RPMI7951 (cell line): ENCODE measurements at places on chromosomes 1 and 21. TPM values are rescaled to one million over a fixed set of nuclear protein-coding genes. Genes with fewer than 3 reads are reported as not detected.

DNA sequence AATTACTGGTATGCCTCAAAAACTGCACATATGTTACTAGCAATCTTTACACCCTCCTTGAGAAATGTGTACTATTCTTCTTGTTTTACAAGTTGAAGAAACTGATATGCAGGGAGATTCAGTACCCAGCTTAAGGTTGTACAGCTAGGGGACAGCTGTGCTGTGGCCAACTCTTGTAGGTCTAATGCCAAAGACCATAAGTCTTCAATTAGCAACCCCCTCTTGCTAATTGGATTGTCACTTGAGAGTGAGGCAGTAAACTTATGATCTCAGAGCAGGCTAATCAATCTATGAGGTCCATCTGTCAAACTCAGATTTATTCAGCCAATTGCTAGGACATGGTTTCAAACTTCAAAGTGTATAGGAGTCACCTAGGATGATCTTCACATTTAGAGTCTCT, 492.0 kb upstream of the USP24 start:
- no peak for DNase-seq

DNA sequence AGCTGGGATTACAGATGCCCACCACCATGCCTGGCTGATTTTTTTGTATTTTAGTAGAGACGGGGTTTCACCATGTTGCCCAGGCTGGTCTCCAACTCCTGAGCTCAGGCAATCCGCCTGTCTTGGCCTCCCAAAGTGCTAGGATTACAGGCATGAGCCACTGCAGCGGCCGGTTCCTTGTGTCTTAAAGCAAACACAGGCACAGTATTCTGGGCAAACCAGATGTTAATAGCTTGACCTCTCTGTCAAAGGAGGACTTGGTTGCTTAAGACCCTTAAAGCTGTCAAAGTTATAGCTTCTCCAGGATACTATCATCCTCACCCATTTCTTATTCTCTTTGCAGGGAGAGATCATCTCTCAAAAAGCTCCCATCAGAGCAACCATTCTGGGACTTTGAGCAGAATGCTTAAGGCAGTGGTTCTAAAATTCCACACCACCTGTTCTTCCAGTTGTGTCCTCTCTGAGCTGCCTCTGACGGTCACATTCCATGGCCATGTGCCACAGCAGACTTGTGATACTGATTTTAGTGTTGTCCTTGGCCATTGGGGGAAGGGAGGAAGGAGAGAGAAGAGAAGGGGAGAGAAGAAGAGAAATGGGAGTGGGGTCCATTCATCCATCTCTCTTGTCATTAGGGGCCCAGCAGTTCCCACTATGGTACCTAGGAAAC, 81.8 kb downstream of the PBX1 start:
- no peak for DNase-seq

DNA sequence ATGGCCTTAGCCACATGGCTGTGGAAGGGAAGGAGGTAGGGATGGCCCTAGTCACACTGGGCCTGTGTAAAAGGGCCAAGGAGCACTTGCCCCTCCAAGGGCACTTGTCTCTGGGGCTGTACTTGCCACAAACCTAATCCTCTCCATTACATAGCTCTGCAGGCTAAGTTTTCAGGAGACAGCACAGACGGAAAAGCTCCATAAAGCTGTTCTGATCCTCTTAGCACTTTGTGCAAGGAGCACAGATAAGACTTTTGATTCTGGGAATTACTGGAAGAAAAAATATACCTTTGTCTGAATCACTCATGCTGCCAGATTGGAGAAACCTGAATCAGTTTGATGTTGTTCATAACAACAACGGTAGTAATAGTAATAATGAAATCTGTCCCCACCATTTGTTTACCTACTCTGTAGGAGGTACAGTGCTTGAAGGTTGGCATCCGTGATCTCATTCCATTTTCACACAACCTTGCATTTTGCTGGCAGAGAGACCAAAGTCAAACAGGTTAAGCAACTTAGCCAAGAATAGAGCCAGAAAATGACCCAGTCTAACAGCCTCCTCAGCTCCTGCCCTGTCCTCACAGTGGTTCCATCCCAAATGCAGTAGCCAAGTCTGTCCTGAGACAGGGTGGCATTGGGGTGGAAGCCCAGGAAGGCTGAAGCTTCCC, 207.1 kb downstream of the ROR1 start:
- no peak for DNase-seq

GRCh38 chr1:157161901-157162300, 23.7 kb upstream of the ETV3 start:
- no peak for DNase-seq

GRCh38 chr1:223748773-223749733, 36.7 kb downstream of the CAPN2 start:
- DNase-seq: no peak

Gene KLF17
- total RNA-seq: 0.68 and 1.2 TPM in 2 replicates

DNA sequence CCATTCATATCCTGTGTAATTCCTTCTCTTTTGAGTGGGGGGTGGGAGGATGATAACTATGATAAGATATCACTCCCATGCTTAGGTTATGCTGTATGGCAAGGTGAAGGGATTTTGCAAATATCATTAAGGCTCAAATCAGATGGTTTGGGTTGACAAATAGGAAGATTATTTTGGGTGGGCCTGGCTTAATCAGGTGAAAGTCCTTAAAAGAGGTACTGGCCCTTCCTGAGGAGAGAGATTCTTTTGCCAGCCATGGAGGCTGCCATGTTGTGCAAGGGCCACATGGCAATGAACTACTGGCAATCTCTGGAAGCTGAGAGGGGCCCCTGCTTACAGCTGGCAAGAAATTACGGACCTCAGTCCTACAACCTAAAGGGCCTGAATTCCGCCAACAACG, 174.6 kb upstream of the FOXD3 start:
- no peak for DNase-seq

DNA sequence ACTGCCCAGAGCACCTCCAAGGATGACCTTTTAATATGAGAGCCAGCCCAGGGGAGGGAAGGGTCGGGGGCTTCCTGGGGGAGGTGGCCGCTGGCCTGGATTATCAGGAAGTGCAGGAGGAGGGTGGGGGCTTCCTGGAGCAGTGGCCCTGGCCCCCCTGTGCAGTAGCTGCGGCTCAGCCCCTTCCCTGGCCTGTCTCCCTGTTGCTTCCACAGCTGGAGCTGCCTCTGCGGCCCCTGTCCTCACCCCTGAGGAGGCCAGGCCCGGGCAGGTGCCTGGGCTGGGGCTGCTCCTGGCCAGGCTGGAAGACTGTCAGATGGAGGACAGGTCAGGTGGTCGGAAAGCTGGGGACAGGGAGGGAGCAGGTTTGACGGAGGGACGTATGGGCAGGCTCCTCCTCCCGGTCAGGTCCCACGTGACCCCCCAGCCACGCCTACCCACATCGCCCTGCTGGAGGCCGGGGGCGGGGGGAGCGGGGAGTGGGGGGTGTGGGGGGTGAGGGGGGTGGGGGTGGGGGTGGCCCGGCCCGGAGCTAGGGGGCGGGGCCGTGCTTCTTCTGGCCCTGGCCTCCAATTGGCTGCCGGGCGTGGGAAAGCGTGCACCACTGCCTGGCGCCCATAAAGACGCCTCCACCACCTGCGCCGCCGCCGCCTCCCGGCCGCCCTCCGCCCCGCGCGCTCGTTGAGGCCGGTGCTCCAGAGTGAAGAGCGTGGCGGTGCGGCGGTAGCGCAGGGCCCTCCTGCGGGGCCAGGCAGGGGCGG, 10.2 kb upstream of the TNFRSF14 start:
- peak; percentile 77 for DNase-seq

- DNase-seq: peak; percentile 59
These were observed 271.7 kb upstream of the SNX7 start for GRCh38 chr1:98389809-98390208.

- no peak for DNase-seq
These were observed 121.3 kb upstream of the C1orf174 start for GRCh38 chr1:4021136-4021973.

DNA sequence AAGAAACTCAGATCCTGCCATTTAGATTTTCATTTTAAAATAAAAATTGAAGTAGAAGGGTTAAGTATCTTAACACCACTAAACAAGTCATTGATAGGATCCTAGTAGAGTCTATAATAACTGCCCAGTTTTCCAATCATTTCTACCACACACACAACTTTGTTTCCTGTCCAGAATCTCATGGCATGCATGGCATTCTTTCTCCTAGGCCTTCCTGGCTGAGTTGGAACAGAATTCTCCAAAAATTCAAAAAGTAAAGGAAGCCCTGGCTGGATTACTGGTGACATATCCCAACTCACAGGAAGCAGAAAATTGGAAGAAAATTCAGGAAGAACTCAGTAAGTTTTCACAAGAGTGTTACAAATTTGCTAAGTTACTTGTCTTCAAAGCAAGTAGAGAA, 111.4 kb upstream of the BMP8A start:
- DNase-seq: no peak

GRCh38 chr1:59045137-59045536, 251.8 kb upstream of the FGGY start:
- DNase-seq: no peak

- DNase-seq: no peak
These were observed 451 bp downstream of the CHD5 start for GRCh38 chr1:6179564-6180175.

Gene HES5
- total RNA-seq: not detected in 2 replicates

- no peak for DNase-seq
These were observed 273.5 kb downstream of the FOXD2 start for GRCh38 chr1:47711184-47711847.

GRCh38 chr1:71210718-71211117, 129.9 kb upstream of the ZRANB2 start:
- DNase-seq: no peak

DNA sequence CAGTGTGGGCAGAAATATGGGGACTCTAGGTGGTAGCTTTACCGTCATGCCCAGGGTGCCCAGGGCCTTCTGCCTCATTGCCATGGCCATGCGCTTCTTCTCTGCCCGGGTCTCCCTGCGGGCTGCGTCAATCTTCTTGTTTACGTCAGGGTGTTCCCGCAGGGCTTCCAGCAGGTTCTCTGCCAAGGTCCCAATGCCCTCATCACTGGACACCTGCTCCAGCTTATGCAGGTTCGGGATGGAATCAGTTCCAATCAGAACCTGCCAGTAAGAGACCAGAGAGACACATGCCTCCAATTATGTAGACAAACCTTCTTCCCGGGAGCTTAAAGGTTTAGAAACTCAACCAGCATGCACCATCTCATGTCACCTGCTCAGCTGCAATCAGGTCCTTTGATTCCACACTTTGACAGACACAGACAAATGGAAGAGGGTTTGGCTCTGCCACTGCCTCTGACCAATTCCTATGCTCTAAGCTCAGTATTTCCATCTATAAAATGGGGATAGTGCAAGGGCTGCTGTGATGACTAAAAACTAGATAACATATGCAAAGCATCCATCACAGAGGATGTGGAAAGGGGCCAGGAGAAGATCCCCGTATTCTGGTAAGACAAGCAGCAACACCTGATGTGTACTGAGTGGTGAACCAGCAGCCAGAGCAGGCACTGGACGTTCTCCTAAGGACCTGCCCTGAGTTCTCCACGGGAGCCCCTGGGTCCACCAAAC, 121.2 kb downstream of the UBR4 start:
- no peak for DNase-seq

Gene ST6GALNAC5
- 0.24 and 2.1 TPM in 2 replicates for total RNA-seq

Gene TMPRSS3
- total RNA-seq: not detected in 2 replicates

Gene RUNX1
- 6.5 and 13.8 TPM in 2 replicates for total RNA-seq

Gene HSD3B1
- total RNA-seq: not detected in 2 replicates

DNA sequence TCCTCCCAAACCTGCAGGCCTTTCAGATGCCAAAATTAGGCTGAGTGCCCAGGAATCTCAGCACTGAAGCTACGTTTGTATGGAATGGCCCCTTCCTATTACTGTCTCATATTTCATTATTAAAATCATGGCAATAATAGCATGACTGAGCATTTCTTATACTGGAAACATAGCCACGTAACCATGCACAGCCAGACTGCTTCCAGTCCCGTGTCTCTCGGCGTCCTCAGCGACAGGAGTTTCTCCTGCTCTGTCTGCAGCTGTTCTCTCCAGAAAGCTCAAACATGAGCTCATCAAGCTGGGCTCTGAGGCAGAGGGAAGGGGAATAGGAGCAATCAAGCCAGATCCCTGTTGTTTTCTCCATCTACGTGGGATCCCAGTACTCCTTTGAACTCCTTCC, 104.0 kb downstream of the CDC7 start:
- no peak for DNase-seq

Gene CASQ1
- total RNA-seq: not detected in 2 replicates

Gene INSRR
- not detected in 2 replicates for total RNA-seq

GRCh38 chr1:237170149-237170548, 128.2 kb downstream of the RYR2 start:
- no peak for DNase-seq

DNA sequence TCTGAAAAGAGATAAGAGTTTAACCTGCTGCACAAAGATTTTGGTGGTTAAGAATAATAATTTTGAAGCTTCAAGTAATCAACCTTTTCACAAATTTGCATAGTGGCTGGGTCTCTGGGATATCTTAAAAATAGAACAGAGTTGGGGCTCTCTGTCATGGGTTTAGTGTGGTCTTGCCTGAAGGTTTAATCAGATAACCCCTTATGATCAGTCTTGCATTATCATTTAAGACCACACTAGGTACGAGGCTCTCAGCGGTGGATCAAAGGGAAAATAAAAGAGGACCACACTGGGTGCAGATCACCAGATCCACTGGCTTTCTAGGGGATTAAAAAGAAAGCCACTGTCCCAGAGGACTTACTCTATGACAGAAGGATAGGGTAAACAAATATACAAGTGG, 19.5 kb downstream of the LRRC8C start:
- DNase-seq: no peak

DNA sequence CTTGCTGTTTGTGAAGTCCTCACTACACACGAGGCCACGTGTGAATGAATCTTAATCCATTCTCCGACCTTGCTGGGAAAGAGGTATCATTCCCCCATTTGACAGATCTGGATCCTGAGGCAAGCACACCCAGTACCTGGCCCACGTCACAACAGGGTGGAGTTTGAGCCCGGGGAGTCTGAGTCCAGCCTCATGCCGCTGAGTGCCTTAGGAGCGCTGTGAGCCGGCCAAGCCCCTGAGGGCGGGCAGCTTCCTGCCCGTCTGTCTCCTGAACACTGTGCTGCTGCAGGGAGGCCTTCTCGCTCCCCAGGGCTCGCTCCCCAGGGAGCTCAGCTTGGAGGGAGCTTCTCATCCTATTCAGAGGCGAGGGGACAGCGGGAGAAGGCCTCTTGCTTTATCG, 29.7 kb downstream of the SLC45A1 start:
- DNase-seq: peak; percentile 45

GRCh38 chr1:184664042-184664660, 90.5 kb downstream of the EDEM3 start:
- DNase-seq: peak; percentile 39

DNA sequence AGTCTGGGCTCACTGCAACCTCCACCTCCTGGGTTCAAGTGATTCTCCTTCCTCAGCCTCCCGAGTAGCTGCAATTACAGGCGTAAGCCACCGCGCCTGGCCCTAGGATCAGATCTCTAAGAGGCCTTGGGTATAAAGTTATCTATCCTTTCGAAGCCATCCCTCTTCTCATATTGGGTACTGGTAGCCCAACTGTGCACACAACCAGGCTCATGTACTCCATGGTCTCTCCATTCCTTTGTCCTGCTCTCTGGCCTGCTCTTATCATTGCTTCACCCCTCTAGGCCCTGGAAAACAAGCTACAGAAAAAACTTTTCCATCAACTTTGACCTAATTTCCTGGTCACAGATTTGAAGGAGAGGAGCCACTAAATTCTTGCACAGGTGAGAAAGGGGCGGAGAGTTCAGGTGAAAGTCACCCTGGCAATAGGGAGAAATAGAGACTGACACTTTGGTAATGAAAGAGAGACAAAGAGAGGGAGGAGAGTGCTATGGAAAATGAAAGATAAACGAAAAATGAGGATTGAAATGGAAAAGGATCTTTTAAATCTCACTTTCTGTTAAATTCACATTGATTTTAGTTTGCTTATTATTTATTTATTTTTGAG, 6.0 kb downstream of the TXNIP start:
- no peak for DNase-seq

GRCh38 chr1:160206421-160207117, 1.4 kb downstream of the PEA15 start:
- peak; percentile 84 for DNase-seq

- no peak for DNase-seq
These were observed 381.4 kb upstream of the ZRANB2 start for GRCh38 chr1:71462247-71462646.
